GM12891 (cell line): ENCODE measurements at places on chromosomes 1 and 21.

DNA sequence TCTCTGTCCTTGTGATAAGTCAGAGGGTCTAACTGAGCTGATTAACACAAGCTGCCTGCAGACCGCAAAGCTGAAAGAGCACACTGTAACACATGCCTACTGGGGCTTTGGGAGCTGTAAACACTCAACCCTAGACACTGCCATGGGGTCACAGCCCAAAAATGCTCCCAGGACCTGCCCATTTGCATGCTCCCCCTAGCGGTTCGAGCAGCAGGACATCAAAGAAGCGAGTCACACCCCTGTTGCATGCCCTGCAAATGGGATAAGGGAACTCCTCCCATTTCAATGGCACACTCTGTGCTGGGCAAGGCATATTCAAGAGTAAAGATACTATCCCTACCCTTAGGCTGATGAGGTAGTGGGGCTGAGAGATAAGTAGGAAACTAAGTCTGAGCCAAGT lies 22.8 kb downstream of the LCE3E start:
- peak; percentile 12 for DNase-seq

GRCh38 chr1:74328851-74329250 lies 93.7 kb downstream of the TNNI3K start:
- no peak for DNase-seq

DNA sequence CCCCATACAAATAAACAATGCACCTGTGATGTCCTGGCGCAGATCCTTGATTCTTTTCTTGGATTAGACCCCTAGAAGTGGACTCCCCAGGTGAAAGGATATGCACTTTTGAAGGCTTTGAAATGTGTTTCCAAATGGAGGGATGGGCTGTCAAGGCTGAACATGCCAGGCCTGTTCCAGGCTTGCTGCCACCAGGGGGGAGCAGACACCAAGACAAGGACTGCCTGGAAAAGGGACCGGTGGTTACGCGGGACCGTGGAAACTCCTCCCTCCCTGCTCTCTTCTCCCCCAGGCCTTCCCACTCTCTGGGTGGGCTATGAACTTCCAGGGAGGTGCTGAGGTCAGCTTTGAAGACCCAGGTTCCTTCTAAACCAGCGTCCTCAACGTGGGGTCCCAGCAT lies 12.7 kb downstream of the C1QB start:
- no peak for DNase-seq

DNA sequence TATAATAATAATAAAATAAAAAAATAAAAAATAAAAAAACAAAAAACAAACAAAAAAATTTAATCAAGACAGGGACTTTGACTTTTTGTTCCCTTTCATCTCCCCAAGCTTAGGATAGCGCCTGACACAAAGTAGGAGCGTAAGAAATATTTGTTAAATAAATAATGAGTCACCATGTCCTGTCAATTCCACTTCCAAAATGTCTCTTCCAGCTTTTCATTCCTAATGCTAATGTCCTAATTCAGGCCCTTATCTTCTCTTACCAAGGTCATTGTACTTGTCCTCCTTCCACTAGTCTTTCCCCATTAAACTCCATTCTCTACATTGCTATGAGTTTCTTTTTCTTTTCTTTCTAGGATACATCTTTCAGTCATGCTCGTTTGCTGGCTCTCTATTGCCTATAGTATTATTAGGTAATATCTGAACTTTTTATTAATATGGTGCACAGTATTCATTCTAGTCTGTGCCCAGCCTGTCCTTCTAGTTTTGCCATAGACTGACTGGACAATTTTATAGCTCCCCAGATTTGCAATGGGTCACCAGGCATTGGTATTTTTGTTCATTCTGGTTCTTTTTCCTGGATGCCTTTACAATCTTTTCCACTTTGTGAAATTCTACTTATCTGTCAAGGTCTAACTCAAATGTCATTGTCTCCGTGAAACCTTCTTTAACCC lies 11.4 kb downstream of the NEXN start:
- DNase-seq: no peak

GRCh38 chr1:226609836-226610455 lies 61.4 kb downstream of the STUM start:
- no peak for DNase-seq

- no peak for DNase-seq
Measured at GRCh38 chr1:167460836-167461235, 57.5 kb downstream of the CD247 start.

DNA sequence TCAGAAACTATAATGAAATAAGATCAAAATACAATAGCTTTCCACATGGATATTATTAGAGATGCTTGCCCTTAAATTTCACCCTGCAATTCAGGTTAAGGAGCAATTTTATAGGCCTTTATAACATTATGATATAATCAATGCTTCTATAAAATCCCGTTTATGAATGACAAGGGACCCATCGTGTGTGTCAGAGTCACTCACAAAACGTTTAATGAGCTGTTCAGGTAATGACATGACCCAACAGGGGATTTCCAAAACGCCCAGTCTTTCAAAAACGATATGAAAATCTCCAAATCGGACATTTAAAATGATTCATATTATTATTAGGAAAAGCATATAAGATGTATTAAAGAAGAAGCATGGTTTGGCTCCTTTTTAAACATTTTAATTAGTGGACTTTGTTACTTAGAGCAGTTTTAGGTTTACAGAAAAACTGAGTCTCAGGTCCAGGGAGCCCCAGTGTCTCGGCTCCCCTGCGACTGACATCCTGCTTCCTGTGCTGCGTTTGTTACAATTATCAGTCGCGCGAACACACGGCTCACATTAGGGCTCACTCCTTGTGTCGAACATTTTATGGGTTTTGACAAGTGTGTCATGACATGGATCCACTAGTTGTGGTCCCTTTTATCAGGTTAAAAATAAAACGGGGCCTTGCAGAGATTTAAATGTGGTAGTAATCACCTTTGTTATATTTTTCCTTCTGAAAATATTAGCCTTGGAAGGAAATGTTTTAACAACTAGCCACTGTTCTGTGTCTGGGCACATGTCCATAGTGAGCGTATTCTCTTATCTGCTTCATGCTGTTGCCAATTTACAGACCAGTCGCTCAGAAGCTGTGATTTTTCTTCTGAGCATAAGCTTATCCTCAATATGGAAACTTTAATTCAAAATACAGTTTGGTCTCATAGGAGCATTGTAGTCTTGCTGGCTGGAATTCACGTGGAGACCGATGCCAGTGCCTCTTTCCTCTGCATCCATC lies 52.0 kb upstream of the POFUT2 start:
- no peak for DNase-seq

GRCh38 chr1:156608036-156608674 lies 6.9 kb upstream of the GPATCH4 start:
- no peak for DNase-seq

DNA sequence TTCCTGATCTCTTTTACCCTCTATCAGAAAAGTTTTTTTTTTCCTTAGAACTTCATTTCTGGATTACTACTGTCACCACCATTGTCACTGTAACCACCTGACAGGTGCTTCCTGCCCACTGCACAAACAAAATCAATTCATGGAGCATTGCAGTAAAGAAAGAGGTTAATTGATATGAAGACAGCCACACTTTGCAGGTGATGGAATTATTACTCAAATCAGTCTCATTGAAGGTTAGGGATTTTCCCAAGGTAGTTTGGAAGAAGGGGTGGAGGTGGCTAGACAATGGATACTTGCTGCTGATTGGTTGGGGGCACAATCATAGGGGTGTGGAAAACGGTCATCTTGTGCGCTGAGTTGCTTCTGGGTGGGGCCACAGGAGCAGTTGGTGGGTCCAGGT lies 230.8 kb upstream of the CACYBP start:
- no peak for DNase-seq

DNA sequence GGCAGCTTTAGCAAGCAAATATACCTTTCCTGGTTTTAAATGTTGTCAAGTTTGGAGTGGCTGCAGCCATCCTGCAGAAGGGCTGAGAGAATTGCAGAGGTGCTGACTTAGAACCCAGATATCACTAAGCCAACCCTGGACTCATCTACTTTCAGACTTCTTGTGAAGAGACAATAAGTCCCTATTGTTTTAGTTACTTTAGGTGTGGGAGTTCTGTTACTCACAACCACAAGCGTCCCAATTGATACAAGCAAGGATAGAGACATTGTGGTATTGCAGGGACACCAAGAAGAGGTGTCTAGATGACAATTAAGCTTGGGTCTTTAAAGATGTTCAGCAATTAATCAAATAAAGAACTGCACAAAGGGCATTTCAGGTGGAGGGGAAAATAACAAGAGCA lies 8.8 kb upstream of the ETV3 start:
- no peak for DNase-seq

- no peak for DNase-seq
Measured at GRCh38 chr1:242178924-242179708, 180.2 kb upstream of the MAP1LC3C start.

GRCh38 chr1:86247597-86248279 lies 91.2 kb upstream of the COL24A1 start:
- no peak for DNase-seq

- no peak for DNase-seq
Measured at GRCh38 chr1:201594575-201595245, 55.8 kb downstream of the NAV1 start.

DNA sequence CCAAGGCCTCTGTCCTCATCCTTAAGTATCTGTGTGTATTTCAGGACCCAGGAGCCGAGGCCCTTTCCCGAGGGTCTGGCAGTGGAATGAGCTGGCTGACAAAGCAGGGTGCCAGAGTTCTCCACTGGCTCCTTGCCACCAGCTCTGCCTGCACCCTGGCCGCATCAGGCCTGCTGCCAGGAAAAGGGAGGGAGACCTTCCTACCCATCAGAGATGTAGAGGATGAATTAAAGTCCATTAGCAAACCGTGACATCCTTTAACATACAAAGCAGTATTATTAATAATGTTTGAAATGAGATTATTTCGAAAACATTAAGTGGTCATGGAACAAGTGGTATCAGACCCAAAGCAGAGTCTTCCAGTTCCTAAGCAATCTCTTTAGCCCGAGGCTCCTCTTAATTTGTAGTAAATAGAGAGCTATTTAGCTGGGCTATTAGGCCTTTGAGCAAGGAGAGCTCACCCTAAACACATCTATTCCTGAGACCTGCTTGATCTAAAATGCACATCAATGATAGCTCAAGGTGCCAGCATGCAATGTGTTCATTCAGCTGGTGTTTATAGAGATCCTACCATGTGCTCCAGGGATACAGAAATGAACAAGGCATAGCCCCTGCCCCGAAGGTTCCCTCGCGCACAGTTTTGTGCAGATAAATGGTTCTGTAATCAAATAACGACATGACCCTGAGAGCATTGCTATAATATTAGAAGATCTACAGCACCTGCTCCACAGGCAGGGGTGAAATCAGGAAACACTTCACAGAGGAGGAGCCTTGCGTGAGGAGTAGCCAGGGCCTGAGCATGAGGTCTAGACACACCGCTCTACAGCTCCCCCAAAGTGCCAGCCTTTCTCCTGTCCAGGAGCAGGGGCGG lies 44.0 kb downstream of the FAM163A start:
- no peak for DNase-seq

DNA sequence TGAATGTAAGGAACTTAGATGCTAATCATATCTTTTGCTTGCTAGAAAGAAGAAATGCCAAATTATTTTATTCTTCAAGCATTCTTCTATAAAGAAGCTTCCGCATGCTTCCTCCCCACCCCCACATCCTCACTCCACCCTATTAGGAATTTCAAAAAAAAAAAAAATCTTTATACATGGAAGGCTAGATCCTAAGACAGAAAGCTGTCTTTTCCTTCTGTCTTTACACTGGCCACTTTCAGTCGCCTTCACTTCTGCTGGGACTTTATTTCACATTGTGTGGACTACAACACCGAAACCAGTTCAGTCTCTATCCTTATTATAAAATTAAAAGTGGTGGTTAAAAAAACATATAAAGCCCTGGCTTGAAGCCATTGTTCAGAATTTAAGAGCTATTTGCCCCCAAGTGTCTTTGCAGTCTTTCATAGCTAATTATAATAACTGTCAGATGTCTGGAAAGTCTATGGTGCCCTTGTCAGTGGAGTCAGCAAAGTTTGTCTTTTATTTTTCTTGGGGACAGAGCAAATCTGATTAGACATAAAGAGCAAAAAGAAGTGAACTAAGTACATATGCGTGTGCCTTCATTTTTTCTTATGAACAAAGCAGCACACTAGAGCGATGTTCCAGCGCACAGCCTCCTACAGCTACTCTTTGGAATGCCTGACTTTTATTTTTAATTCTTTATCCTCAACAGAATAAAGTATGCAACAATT lies 297.7 kb downstream of the PTPRC start:
- no peak for DNase-seq

- no peak for DNase-seq
Measured at GRCh38 chr1:162846256-162847212, 14.4 kb downstream of the CCDC190 start.

- no peak for DNase-seq
Measured at GRCh38 chr1:154968731-154969130, 1.8 kb downstream of the SHC1 start.

- no peak for DNase-seq
Measured at GRCh38 chr1:33257772-33258712, 1.8 kb downstream of the ZNF362 start.

GRCh38 chr1:40924767-40925166 lies 54.7 kb upstream of the CTPS1 start:
- DNase-seq: no peak

DNA sequence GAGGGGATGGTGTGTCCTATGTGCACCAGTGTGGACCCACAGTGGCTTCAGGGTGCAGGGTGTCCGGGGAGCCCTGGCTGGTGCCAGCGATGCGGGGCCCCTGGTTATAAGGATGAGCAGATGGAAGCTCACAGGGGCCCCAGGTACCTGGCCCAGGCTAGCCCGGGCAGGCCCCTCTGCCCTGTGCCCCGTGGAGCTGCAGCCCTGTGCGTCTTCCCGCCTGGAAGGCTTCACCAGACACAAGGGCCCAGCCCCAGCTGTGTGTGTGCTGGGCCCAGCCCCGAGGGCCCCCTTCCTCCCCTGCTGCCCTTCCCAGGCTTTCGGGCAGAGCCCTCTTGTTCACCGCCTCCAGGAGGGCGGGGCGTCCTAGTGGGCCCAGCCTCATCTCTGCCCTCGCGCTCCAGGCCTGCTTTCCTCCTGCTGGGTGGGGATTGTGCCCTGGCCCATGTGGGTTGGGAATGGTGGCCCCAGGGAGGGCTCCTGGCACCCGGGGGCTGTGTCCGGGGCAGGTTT lies 15.9 kb downstream of the PFKL start:
- no peak for DNase-seq

GRCh38 chr1:193111641-193112090 lies 6.5 kb upstream of the GLRX2 start:
- DNase-seq: no peak

- DNase-seq: no peak
Measured at GRCh38 chr1:26005434-26006105, 7.7 kb upstream of the PAFAH2 start.
